Ovary (tissue), 10 donors: ENCODE measurements at places on chromosomes 5 and 9. TPM values are rescaled to one million over a fixed set of nuclear protein-coding genes. Genes with fewer than 3 reads are reported as not detected.

Gene GABRA1
- total RNA-seq = not detected

DNA sequence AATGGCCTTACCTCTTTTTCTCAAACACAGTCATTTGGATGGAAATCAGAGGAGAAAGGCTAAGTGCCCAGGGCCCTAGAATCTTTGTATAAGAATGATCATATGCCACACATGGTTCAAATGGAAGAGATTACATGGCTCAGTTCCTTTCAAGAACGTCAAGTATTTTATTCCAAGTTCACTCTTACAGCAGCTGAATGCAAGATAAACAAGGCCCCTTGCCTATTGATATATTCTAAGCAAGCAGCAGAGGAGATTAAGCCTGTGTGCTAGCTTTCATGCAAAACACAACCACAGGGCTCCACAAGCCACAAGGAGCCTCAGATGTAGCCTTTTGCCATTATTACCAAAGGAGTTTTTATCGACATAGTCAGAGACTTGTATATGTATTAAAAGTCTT is 55.3 kb upstream of the SLCO6A1 start:
- DNase-seq = no peak
- no peak overlapping the region for H3K4me3 ChIP-seq
- no peaks in the 10 kb centered on the region for H3K4me1 ChIP-seq
- H3K27ac ChIP-seq = no peak overlapping the region

Gene EGFLAM
- 16.9 TPM for total RNA-seq

DNA sequence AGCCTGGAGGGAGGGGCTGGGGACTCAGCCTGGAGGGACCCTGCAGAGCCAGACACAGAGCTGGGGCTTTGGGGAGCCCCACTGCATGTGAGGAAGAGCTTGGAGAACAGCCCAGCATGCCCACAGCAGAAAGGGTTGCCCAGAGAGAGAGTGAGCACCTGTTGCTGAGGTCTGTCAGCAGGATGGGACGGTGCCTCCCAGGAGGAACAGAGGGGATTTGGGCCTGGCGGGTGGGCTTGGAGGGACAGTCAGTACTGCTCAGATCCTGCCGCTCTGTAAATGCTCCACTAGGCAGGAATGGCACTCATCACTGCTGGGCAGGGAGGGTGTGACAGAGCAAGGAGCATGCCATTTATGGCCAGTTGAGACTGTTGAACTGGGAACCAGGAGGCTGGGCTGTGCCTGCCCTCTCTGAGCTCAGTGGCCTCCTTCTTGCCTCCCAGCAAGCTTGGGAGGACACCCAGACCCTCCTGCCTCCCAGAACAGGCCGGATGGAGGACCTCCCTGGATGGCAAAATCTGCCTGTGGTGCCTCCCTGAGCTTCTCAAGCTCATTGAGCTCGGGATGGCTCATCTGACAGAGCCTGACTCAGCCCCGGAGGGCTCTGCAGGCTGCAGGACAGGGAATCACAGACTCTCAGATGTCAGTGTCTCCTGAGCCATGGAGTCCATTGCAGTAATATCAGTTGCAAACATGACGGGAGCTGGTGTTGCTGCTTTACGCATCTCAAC is 786 bp upstream of the HRCT1 start:
- H3K4me3 ChIP-seq = no peak overlapping the region
- DNase-seq = no peak
- no peaks in the 10 kb centered on the region for H3K36me3 ChIP-seq

- H3K4me3 ChIP-seq = no peak overlapping the region
- H3K36me3 ChIP-seq = no peaks in the 10 kb centered on the region
- no peak overlapping the region for H3K27ac ChIP-seq
- no peaks in the 10 kb centered on the region for H3K27me3 ChIP-seq
- DNase-seq = no peak
- H3K4me1 ChIP-seq = no peaks in the 10 kb centered on the region
Observed at GRCh38 chr5:7970816-7971215, 101.9 kb downstream of the MTRR start.

Gene STKLD1
- total RNA-seq = 1.2 TPM

DNA sequence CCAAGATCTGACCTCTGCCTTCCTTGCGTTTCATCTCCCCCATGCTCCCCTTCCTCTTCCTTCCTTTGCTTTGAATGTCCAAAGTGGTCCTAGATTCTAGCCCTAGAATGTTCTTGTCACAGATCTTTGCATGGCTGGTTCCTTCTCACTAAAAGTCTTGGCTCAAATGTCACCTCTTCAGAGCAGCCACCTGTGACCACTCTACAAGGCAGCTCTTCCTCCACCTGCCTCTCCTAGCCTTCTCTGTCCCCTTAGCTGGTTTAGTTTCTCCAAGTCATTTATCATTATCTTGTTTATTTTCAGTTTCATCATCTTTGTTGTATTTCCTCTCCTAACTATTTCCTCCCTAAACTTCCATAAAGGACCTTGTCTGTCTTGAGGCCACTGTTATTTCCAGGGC is 7.1 kb upstream of the OCLN start:
- no peaks in the 10 kb centered on the region for H3K36me3 ChIP-seq
- H3K27ac ChIP-seq = no peak overlapping the region
- no peak for DNase-seq
- H3K4me3 ChIP-seq = no peak overlapping the region
- H3K4me1 ChIP-seq = no peaks in the 10 kb centered on the region
- H3K27me3 ChIP-seq = no peaks in the 10 kb centered on the region

Gene HAPLN1
- total RNA-seq = not detected

Gene SIT1
- total RNA-seq = 0.43 TPM

GRCh38 chr5:62581836-62582597 is 3.4 kb downstream of the LRRC70 start:
- H3K4me3 ChIP-seq = no peak overlapping the region
- DNase-seq = no peak
- no peak overlapping the region for H3K27ac ChIP-seq
- peaks cover 3% of the 10 kb centered on the region for H3K4me1 ChIP-seq

Gene PCDHA11
- total RNA-seq = 0.79 TPM

GRCh38 chr9:107786561-107786960 is 297.0 kb upstream of the KLF4 start:
- H3K27ac ChIP-seq = no peak overlapping the region
- no peak overlapping the region for H3K4me3 ChIP-seq
- no peaks in the 10 kb centered on the region for H3K27me3 ChIP-seq
- peaks cover 3% of the 10 kb centered on the region for H3K4me1 ChIP-seq

Gene ARSB
- 7.6 TPM for total RNA-seq

- H3K4me3 ChIP-seq = no peak overlapping the region
- DNase-seq = no peak
- no peak overlapping the region for H3K27ac ChIP-seq
Observed at GRCh38 chr9:12274577-12274976, 418.6 kb upstream of the TYRP1 start.

DNA sequence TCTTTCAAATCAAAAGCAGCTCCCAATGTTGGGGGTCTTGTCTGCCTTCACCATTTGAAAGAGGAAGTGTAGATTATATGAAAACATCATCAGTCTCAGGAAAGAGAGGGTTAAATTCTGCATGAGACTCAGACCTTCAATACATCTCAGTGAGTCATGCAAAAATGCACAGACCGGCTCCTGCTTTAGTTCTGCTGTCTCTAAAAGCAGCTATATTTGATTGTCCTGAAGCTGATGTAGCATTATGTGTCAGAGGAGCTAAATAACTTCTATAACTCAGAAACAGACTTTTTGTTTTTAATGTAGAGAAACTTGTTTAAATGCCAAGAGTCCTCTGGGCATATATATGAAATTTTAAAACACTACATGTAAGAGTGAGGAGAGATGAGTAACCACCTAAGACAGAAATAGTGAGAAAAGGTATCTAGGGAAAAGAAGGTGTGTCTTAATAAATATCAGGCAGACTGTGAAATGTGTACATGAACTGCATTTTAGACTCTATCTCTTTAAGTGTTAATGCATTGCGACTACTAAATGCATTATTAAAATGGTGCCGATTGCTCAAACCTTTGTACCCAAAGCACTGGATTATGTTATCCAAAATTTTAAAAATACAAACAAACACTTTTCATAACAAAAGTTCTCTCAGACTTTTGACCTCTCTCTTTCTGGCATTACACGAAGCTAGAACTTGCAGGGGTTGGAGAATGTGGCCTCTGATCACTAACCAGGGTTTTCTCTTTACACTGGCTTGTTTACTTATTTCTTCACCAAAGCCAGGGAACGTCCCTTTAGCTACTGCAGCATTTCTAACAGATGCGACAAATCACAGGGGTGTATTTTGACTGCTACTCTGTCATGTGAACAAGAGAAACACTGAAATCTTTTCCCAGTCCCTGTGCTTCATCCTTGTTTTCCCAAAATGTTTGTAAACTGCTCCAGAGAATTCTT is 302.3 kb downstream of the ARL15 start:
- H3K36me3 ChIP-seq = no peaks in the 10 kb centered on the region
- no peak for DNase-seq
- H3K4me1 ChIP-seq = peaks cover 3% of the 10 kb centered on the region
- H3K27ac ChIP-seq = no peak overlapping the region

GRCh38 chr5:151449839-151450238 is 2.4 kb downstream of the SLC36A1 start:
- H3K4me3 ChIP-seq = no peak overlapping the region
- no peak for DNase-seq
- H3K27me3 ChIP-seq = no peaks in the 10 kb centered on the region
- peaks cover 2% of the 10 kb centered on the region for H3K4me1 ChIP-seq

GRCh38 chr9:98719055-98719454 is 10.3 kb upstream of the GABBR2 start:
- no peak overlapping the region for H3K27ac ChIP-seq
- H3K4me3 ChIP-seq = no peak overlapping the region

DNA sequence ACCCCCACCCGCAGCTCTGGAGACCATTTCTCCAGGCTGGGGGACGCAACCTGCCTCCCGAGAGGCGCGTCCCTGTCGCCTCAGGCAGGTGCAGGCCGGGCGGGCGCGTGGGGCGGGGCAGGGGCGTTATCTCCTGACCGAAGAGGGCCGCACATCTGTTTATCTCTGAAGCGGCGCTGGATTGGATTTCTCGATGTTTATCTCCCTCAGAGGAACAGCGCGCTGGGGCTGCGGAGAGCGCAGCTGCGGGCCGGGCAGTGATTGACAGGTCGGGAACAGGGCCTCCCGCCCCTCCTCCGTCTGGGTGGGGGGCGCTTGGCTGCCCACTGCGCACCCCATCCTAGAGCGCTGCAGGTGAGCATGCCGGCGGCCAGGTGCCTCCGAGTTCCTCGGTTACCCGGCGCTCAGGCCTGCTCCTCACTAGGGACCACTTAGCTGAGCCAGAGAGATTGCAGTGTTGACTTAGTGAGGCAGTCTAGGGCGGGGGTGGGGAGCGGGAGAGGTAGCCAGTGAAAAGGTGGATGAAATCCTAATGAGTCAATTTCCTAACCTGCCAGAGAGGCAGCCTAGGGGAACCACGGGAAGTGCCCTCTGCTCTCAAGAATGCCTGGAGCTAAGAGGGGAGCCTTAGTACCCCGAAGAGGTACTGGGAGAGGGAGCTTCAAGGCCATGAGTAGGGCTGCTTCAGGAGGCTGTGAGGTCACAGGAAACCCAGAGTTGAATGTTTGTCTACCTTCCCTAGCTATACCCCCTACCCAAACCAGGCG is 39.6 kb upstream of the TIFAB start:
- H3K4me1 ChIP-seq = peaks cover 3% of the 10 kb centered on the region
- DNase-seq = no peak
- H3K27ac ChIP-seq = no peak overlapping the region

GRCh38 chr5:87598460-87598859 is 185.7 kb upstream of the CCNH start:
- no peak overlapping the region for H3K4me3 ChIP-seq
- no peaks in the 10 kb centered on the region for H3K4me1 ChIP-seq
- no peaks in the 10 kb centered on the region for H3K36me3 ChIP-seq
- no peak overlapping the region for H3K27ac ChIP-seq

DNA sequence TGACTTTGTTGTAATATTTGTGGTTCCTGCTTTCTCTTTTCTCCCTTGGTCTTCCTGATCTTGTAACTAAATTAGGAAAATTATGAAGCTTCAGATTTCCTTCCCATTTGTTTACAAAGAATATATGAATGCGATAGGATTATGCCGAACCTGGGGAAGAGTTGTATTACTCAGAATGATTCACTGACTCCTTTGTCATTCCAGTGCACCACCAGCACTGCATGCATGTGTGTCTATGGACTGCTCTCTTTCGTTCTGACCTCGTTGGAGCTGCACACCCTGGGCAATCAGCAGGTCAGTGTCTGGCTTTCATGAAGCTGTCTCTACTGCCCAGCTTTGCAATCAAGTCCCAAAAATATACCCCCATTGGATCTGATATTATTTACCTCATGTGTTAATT is 25.5 kb downstream of the NUP188 start:
- H3K36me3 ChIP-seq = no peaks in the 10 kb centered on the region
- H3K4me1 ChIP-seq = no peaks in the 10 kb centered on the region
- DNase-seq = no peak
- no peak overlapping the region for H3K27ac ChIP-seq

Gene IFNA21
- not detected for total RNA-seq

- no peaks in the 10 kb centered on the region for H3K27me3 ChIP-seq
- H3K36me3 ChIP-seq = no peaks in the 10 kb centered on the region
- peaks cover 21% of the 10 kb centered on the region for H3K4me1 ChIP-seq
Observed at GRCh38 chr5:139105621-139106071, 92.5 kb downstream of the SIL1 start.

GRCh38 chr9:122053064-122053463 is 40.0 kb downstream of the TTLL11 start:
- no peak overlapping the region for H3K27ac ChIP-seq
- no peaks in the 10 kb centered on the region for H3K27me3 ChIP-seq
- no peaks in the 10 kb centered on the region for H3K36me3 ChIP-seq
- no peaks in the 10 kb centered on the region for H3K4me1 ChIP-seq

Gene RLN1
- not detected for total RNA-seq

Gene ADAM19
- 11.6 TPM for total RNA-seq

GRCh38 chr9:128714586-128715435 is 9.1 kb downstream of the ZDHHC12 start:
- H3K27ac ChIP-seq = no peak overlapping the region
- H3K4me1 ChIP-seq = no peaks in the 10 kb centered on the region
- H3K36me3 ChIP-seq = no peaks in the 10 kb centered on the region
- H3K27me3 ChIP-seq = no peaks in the 10 kb centered on the region

Gene RAI14
- 27.9 TPM for total RNA-seq

DNA sequence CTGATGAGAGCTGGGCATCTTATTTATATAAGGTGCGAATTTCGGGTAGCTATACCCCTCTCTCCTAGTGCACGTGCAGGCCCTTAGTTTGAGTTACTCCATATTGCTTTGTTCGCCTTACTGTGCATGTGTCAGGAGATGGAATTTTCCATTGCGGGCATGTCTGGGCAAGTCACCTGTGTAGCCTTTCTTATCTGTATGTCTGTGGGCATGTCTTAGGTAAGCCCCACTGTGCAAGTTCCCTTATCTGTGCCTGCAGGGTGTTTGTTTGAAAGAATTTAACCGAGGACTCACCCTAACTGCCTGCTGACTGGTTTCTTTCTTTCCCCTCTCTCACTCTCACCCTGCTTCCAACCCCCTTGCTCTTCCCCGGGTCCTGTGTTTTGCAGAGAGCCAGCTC is 140.7 kb upstream of the RANBP3L start:
- H3K4me1 ChIP-seq = no peaks in the 10 kb centered on the region
- no peak for DNase-seq
- no peak overlapping the region for H3K4me3 ChIP-seq
- H3K36me3 ChIP-seq = no peaks in the 10 kb centered on the region
- no peaks in the 10 kb centered on the region for H3K27me3 ChIP-seq
- H3K27ac ChIP-seq = no peak overlapping the region

Gene ASTN2
- 4.8 TPM for total RNA-seq

GRCh38 chr9:133693116-133693515 is 45.0 kb downstream of the SARDH start:
- H3K27me3 ChIP-seq = no peaks in the 10 kb centered on the region
- no peak overlapping the region for H3K4me3 ChIP-seq
- H3K27ac ChIP-seq = no peak overlapping the region
- H3K4me1 ChIP-seq = no peaks in the 10 kb centered on the region

Gene FSTL4
- total RNA-seq = not detected

GRCh38 chr9:123421186-123421585 is 65.2 kb downstream of the CRB2 start:
- H3K4me1 ChIP-seq = peaks cover 4% of the 10 kb centered on the region
- no peak overlapping the region for H3K27ac ChIP-seq
- no peak overlapping the region for H3K4me3 ChIP-seq
- no peak for DNase-seq
- no peaks in the 10 kb centered on the region for H3K36me3 ChIP-seq
